ENCODE measurements at places on chromosomes 1 and 21. TPM values are rescaled to one million over a fixed set of nuclear protein-coding genes. Genes with fewer than 3 reads are reported as not detected.

GRCh38 chr1:11058595-11059154, 1.1 kb downstream of the SRM start:
- DNase-seq, result no peak

Gene ASB17
- total RNA-seq, result not detected

DNA sequence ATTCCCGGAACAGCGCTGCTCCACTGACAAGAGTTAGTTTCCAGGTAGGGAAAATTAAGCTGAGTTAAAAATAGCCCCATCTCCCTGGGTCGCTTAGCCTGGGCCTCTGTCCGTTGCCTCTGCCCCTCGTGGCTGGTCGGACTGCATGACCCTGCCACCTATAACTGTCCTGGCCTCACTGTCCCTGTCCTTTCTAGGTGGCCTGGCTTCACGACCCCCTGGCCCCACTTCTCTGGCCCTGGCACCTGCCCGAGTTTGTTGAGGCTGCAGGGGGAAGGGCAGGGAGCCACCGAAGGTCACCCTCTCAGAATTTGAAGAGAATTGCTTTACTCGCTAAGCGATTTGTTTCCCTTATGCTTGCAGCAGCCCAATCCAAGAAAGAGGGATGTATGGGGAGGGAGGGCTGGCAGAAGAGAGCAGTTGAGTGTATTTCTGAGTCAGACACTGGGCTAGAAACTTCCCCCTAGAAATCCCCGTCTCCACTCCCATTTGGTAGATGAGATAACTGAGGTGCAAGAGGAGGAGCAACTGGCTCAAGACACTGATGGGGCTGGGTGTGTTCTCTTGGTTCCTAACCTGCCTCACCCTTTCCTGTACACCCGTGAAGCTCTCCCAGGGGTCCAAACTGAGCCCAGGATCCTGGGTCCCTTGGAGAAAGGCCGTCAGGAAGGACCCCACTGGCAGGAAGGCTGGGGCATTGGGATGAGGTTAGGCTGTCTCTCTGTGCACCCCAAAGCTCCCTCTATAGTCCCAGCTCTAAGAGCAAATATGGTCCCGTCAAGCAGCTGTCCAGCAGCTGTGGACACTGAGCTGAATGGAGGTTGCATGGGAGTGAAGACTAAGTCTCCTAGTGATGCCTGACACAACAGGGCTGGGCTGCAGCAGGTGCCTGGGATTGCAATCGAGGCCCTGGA, 2.9 kb upstream of the EDN2 start:
- no peak for DNase-seq

GRCh38 chr1:243842978-243843511, 7.0 kb downstream of the AKT3 start:
- DNase-seq, result peak; percentile 80

- peak; percentile 15 for DNase-seq
Measured at GRCh38 chr1:42765269-42765668, 1.6 kb downstream of the P3H1 start.

GRCh38 chr1:216903382-216903740, 180.1 kb upstream of the ESRRG start:
- DNase-seq, result no peak

Gene NR5A2
- 7.9 TPM for total RNA-seq

- no peak for DNase-seq
Measured at GRCh38 chr1:73800376-73800775, 397.6 kb downstream of the LRRIQ3 start.

DNA sequence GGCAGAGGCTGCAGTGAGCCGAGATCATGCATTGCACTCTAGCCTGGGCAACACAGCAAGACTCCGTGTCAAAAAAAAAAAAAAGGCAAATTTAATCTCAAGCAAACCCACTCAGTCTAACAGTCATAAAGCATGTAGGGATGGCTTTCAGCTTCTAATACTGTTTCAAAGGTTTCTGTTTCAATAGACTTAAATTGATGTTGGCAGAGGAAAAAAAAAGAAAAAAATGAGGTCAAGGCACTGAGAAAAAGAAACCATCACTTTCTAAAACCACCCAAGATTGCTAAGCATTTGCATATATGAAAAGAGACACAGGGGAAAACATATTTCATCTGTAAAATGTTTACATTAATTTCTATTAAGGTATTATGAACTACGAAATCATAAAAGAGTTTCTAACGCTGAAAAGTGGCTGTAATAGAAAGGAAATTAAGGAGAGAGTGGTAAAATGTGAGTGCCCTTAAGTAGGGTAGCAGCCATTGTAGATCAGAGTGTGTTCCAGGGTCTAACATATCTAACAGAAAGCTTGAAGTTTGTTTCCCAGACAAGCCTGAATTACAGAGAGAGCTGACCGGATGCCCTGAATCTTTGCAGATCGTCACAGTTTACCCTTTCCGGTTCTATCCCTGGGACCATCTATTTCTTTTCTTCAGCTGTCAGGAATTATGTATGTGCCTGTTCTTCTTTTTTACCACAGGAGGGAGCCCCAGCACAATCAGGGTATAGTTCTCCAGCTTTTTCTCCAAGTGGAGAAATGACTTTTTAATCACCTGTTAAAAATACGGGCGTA, 70.0 kb downstream of the PLD5 start:
- DNase-seq, result peak; percentile 60

GRCh38 chr1:232728507-232729263, 76.5 kb upstream of the MAP10 start:
- no peak for DNase-seq

Gene S100A7A
- total RNA-seq, result not detected

DNA sequence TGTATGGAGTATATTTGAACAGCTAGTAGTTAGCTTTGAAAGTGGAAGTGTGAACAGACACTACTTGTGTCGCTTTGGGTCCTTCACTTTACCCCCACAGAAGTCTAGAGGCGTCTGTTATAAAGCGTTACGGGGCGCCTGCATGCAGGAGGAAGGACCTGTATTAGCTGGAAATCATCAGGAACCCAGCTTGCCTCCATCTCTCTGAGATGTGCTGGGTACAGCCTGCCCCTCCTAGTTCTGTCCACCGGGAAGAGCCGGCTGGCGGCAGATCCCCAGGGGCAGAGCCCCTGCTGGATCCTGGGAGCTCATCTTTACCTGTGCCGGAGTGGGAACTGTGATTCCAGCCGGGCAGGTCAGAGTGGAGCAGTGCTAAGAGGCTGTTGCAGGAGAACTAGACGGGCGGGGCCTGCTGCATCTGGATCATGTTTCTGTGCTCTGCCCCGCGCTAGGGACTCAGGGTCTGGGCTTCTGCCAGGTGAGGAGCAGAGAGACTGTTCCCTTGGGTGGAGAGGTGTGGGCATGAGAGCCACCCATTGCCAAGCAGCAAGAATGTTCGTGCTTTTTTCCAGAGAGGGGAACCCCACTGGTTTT, 22.3 kb upstream of the SPSB1 start:
- no peak for DNase-seq

- DNase-seq, result no peak
Measured at GRCh38 chr1:186152227-186152619, 222.8 kb downstream of the TPR start.

DNA sequence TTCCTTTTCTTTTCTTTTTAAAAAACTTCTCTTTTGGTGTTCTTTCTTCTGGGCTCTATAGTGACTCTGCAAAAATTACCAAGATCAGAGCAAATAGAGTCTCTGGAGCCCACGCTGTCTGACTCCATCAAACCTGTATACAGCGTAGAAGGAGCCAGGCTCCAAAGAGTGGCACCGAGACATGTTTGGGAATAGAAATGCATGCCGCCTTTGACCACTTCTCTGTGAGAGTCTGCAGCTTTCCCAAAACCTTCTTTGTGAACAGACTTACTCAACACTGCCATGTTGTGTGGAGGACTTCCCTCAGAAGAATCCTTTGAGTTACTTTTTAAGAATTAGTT, 55.3 kb downstream of the GORAB start:
- DNase-seq, result no peak

Gene CD1E
- not detected for total RNA-seq

- no peak for DNase-seq
Measured at GRCh38 chr1:189323091-189323490, 1154.6 kb downstream of the BRINP3 start.

Gene ELF3
- total RNA-seq, result 0.68 TPM

DNA sequence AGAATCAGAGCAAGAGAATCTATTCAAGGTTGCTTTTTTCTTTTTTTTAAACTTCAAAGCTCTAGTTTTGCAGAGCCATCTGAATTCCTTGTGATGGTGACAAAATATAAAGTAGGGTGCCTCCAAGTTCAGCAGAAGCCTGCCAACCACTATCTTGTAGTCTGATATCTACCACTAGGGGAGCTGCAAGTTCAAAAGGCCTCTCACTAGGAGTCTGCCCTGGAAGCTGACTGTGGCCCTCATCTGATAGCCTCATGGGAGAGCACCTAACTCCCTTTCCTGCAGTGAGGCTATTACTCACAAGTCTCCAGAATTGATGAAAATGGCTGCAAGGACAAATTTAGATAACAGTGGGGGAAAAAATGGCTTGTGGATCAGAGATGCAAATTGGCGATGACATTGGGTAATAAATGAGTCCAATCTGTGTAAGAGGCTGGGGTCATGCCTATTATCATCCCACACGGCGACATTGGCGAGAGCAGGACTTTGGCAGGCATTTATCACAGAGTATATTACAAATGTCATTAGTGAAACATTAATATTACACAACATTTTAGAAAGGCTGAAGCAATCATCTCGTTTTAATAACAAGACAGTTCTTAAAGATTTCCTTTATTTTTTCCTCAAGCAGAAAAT, 10.7 kb upstream of the ZP4 start:
- no peak for DNase-seq

DNA sequence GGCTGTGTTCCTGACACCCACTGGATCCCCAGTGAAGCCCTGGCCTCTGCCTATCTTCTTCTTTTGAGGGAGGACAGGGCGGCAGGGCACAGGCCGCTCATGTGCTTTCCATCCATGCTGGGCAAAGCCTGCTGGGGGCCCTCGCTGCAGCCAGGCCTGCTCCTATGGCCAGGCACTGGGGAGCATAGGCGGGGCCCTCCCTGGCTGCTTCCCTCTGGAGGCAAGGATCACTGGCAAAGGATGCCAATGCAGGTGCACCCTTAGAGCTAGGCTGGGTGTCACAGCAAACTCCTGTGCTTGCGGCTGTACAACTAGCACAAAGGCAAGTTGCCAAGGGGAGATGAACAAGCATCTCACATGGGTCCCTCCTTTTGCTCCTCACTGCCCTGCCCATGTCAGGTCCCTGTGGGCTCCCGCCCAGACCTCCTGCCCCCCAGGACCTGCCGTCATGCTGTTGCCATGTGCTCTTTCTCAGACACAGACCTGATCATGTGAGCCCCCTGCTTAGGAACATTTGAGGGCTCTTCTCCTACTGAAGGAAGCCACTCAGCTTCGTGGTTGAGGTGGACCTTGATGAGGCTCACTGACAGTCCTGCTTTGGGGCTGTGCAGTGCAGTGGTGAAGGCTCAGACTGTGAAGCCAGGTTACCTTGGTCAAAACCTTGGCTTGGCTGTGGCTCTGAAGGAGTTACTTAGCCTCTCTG, 393.6 kb downstream of the PTPRU start:
- DNase-seq, result no peak

- no peak for DNase-seq
Measured at GRCh38 chr1:65022216-65022615, 55.9 kb upstream of the JAK1 start.

GRCh38 chr1:19073311-19074186, 117.1 kb upstream of the IFFO2 start:
- DNase-seq, result no peak

DNA sequence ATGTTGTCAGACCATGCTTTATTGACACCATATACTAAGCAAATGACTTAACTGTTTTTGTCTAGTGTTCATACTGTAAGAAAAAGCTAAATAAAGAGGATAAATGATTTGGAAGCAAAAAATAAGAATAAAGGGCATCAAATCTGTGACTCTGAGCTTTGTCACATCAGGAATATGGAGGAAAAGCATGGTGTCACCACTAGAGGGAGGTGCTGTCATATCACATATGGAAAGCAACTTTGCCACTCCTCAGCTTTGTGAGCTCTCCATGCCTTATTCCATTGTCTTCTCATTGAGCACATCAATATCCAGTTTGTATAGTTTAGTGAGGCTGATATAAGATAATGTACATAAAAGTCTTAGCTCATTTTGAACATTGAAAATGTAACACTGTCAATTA, 20.8 kb upstream of the GBP1 start:
- peak; percentile 73 for DNase-seq

DNA sequence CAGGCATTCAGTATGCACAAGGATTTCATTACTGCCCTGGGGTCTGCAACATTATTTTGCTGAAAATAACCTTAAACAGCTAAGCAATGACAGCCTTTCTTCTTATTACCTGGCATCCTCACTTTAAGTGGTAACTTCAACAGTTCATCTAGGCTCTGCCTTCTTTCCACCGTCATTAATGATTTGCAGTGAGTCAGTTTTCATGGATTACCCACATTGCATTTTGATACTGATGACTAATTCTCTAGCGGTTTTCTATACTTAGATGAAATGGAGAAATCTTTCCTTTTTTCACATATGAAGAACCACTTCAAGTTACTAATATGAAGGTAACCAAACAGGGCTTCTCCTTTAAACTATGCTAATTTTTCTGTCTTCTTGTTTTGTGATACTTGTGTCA, 226.9 kb upstream of the TMPRSS15 start:
- DNase-seq, result no peak

DNA sequence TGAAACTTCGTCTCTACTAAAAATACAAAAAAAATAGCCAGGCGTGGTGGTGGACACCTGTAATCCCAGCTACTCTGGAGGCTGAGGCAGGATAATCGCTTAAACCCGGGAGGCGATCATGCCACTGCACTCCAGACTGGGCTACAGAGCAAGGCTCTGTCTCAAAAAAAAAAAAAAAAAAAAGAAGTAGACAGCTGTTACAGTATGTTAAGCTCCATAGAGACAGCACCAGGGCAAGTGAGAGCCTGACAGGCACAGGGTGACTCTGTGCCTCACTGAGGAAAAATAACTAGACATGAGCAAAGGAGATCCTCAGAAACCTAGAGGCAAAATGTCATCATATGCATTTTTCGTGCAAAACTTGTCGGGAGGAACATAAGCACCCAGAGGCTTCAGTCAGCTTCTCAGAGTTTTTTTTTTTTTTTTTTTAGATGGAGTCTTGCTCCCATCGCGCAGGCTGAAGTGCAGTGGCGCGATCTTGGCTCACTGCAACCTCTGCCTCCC, 9.0 kb upstream of the PRDX1 start:
- DNase-seq, result no peak

Gene DENND2D
- 2.6 TPM for total RNA-seq
